ENCODE measurements at places on chromosomes 4 and X.

DNA sequence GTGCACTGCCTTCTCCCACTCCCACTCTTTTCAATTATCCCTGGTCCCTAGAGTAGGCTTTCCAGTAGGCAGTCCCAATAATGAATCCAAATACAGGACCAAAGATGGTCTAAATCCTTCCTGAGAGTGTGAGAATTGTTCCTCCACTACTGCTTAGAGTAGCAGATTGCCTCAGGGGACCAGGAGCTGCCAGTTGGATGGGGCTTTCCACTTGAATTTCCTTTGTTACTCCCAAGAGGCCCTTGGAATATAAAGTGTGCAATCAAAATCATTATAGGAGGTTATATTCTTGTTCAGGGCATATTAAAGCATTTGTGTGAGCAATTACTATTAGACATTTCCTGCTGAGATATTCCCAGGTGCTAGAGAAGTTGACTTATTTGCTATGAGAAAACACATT lies 156.6 kb upstream of the TLL1 start:
- DNase-seq: no peak

- no peak for DNase-seq
Observed at GRCh38 chr4:153227469-153228075, 23.3 kb downstream of the TRIM2 start.

DNA sequence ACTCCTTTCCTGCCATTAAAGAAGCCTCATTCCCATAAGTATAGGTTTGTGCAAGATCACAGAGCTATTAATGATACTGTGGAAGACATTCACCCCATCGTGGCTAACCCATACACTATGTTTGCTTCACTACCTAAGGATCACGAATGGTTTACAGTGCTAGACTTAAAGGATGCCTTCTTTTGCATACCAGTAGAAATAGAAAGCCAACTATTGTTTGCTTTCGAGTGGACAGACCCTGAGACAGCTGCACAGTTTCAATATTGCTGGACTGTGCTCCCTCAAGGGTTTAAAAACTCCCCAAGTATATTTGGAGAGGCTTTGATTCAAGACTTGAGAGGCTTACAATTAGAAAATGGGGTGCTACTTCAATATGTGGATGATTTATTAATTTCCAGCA lies 16.0 kb upstream of the PAPSS1 start:
- no peak for DNase-seq

GRCh38 chr4:77877771-77878565 lies 15.3 kb downstream of the MRPL1 start:
- no peak for DNase-seq

GRCh38 chr4:169345316-169345721 lies 74.6 kb upstream of the SH3RF1 start:
- DNase-seq: no peak

DNA sequence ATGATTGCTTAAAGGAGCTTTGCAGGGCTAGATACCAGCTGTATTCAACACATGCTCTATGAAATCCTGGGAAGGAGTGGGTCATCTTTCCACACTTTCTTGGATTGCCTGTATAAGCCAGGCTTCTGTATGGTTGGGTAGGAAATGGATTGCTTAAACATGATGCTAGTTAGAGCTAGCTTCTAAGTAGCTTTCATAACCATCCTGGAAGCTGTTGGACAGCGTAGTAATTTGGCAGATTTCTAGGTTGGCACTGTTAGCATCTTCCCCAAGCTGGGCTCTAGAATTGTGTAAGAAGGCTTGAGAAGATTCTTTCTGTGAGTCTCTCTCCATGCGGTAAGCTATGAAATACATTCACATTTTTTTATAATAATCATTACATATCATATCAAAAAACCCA lies 127.3 kb downstream of the LINC00632 start:
- DNase-seq: no peak
